ENCODE measurements at places on chromosomes 5 and 9.

DNA sequence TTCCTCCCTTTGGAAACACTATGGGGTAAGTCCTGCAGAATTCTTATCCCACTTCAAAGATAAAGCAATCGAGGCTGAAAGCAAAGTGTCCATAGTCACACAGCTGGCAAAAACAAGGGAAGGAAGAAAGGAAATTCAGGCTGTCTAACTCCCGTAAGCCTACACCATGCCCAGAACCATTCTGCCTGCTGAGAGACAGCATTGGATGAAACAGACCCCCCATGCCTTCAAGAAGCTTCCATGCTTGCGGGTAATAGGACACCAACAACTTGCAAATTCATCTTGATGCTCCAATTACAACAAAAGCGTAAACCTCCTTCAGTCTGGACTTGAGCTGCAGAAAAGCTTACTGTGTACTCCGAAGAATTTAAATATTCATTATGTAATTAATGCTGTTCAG is 181.1 kb upstream of the WWC1 start:
- DNase-seq: no peak

GRCh38 chr5:160978944-160979343 is 126.9 kb upstream of the ATP10B start:
- no peak for DNase-seq

- no peak for DNase-seq
These were observed 138.6 kb downstream of the C5orf15 start for GRCh38 chr5:133829786-133830185.

DNA sequence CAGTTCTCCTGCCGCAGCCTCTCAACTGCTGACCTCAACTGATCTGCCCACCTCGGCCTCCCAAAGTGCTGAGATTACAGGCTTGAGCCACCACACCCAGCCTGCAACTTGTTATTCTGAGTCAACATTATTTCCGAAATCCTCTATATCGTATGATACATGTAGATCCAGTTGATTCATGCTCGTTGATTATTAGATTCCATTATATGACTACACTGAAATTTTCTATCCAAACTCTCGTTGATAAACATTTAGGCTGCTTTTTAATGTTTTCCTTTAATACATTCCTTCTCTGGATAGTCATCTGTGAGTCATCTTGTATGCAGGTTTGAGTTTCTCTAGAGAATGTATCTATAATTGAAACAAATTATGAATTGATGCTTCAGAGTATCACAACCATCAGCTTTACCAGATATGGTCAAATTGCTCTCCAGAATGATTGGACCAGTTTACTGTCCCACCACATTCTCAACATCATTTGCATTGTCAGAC is 4.1 kb downstream of the CDK7 start:
- DNase-seq: no peak

DNA sequence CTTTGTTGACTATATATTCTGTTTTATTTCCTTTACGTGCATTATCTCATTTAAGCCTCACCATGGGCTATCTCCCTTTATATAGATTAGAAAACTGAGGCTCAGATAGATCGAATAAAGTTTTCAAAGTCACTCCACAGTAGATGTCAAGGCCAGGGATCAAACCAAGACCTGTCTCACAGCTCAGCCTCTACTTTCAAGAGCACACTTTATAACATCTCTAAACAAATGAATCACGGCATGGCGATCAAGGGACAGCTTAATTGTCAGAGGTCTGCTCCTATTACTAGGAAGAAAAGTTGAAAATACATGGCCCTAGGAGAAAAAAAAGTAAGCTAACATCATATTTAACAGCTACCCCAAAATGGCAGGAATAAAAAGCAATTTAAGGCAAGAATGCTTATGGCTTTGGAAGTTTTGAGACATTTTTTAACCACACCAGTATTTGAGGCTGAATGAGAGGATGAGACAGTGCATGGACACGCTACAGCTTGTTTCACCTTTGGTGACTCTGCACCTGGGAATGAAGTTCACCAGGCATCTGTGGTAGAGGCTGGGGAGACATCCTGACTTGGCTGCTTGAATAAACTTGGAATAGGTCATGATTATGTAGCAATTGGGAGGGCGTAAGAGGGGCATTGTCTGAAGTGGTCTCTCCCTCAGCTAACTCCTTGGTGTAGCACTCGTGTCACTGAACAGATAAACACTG is 486.8 kb upstream of the WWC1 start:
- no peak for DNase-seq

- DNase-seq: no peak
These were observed 9.5 kb downstream of the FCN2 start for GRCh38 chr9:134890155-134890495.

GRCh38 chr5:103224118-103224893 is 34.3 kb upstream of the MACIR start:
- no peak for DNase-seq

GRCh38 chr5:83530193-83530592 is 58.6 kb downstream of the VCAN start:
- DNase-seq: no peak

DNA sequence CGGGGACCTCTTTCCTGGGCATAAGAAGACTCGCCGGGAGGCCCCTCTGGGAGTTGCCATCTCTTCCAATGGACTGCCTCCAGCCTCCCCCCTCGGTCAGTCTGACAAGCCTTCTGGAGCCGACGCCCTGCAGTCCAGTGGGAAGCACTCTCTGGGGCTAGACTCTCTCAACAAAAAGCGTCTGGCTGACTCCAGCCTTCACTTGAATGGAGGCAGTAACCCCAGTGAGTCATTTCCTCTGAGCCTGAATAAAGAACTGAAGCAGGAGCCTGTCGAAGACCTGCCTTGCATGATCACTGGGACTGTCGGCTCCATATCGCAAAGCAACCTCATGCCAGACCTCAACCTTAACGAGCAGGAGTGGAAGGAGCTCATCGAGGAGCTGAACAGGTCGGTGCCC is 28.4 kb upstream of the LTC4S start:
- DNase-seq: no peak

GRCh38 chr5:148561801-148562311 is 92.5 kb downstream of the HTR4 start:
- DNase-seq: no peak

DNA sequence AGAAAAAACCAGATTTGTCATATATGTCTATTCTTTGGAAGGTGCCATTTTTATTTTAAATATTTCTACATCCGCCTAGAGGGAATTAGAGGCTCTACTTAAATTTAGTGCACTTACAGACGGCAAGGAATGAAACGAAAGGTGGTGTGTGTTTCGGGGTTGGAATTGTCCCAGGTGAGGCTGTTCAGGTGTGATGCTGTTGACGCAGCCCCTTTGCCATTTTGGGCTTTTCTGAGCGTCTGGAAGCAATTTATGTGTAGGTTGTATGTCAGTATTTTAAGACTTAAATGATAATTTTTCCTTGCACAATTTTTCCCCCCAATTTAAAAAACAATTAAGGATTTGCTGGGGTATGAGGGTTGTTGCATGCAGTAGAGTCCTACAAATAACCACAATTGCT is 2.0 kb downstream of the TENT4A start:
- no peak for DNase-seq

- DNase-seq: no peak
These were observed 49.7 kb downstream of the AHRR start for GRCh38 chr5:370959-371810.

DNA sequence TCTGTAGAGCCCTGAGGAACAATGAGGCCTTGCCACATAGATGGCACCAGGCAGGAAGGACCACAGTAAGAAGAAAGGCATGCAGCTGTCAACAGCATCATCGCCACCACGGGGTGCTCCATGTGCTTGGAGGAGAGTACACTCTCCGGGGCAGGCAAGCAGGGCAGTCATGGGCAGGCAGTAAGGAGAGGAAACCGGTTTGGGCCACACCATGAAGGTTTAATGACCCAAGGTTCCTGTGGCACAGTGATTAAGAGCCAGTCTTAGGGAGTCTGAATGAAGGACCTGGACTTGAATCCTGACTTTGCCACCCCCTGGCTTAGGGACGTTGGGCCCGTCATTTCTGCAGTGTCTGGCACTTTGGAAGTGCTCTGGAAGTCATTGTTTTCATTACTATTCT is 80.6 kb upstream of the ZBTB43 start:
- DNase-seq: no peak

GRCh38 chr5:133866160-133866902 is 102.1 kb downstream of the C5orf15 start:
- DNase-seq: no peak
